ENCODE measurements at places on chromosomes 16 and 17.
A peak's percentile ranks its signal among the peaks of the same experiment; 100 is the strongest.

GRCh38 chr17:77127735-77128361 is 12.9 kb upstream of the SEC14L1 start:
- DNase-seq = peak; percentile 81

- DNase-seq = no peak
These were observed 7.6 kb downstream of the CBFA2T3 start for GRCh38 chr16:88969361-88969831.

GRCh38 chr16:86611525-86611855 is 33.1 kb downstream of the FOXL1 start:
- DNase-seq = no peak

GRCh38 chr16:8753416-8754054 is 43.9 kb downstream of the TMEM186 start:
- no peak for DNase-seq

- peak; percentile 8 for DNase-seq
These were observed 14.4 kb downstream of the FA2H start for GRCh38 chr16:74760007-74760767.

DNA sequence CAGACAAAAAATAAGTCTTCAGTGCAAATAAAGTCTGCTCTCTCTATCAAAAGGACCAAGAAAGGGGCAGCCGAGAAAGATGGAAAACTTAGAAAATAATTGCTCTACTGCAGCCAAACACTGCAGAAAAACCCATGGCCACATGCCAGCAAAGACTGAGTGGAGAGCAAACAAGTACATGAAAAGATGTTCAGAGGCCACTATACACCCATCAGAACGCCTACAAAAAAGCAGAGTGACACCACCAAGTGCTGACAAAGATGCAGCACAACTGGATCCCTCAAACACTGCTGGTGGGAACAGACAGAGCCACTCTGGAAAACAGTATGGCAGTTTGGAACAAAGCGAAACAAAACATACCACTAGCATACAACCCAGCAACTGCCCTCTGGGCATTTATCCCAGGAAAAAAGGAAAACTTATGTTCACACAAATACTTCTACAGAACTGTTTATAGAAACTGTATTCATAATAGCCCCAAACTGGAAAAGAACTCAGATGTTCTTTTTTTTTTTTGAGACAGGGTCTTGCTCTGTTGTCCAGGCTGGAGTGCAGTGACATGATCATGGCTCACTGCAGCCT is 36.7 kb downstream of the KIAA0753 start:
- no peak for DNase-seq

All from CD4-positive, alpha-beta T cell treated with Interleukin-21 for 1 hour (primary cell).